WERI-Rb-1 (cell line): ENCODE measurements at places on chromosomes 7 and 10.

GRCh38 chr10:45155784-45156183, 155.1 kb downstream of the ZNF22 start:
- no peak for DNase-seq

DNA sequence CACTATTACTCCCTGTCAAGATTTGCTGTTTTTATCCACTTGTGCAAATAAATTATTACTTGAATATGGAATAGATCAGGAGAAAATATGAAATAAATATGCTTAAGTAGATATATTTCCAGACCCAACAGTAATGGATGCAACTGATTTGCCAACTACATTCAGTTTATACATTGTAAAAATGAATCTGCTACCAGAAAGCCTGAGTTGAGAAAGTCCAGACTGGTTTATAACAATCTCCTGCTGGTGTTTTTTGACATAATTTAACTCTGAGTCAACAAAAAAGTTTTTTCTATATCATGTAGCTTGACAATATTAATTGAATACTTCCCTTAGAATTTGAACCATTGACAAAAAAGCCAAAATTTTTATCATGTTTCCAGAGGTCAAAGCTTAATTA, 265.8 kb upstream of the SEMA3D start:
- DNase-seq: no peak

DNA sequence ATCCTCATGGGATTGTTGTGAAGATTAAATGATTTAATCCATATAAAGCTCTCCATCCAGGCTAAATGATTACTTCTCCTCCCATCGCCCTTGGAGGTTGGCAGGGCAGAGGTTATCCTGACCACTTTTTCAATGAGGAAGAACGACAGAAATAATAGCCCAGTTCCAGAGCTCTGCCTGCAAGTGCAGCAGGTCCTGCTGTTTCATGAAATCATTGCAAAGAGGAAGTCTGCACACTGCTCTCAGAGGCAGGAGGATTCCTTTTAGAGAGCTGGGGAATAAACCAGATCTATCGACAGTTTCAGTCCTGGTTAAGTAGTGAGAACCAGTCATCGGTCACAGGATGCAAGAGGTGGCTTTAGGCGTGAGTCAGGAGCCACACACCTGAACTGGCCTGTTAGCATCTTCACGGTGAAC, 25.0 kb upstream of the CDH23 start:
- DNase-seq: peak; percentile 65

DNA sequence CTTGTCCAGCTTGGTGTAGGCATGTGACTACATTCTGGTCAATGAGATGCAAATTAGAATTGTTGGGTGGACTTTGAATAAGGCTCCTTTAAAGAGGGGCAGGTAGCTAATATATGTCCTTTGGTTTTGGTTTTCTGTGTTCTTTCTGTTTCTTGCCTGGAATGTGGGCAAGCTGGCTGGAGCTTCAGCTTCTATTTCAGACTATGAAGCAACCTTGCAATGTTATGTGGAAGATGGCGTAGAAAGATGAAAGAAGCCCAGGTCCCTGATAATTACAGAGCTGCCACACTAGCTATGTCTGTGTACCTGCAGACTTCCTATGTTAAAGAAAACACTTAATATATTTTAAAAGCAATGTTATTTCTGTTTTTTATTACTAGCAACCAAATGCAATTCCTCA, 46.2 kb downstream of the NEURL1 start:
- no peak for DNase-seq

- no peak for DNase-seq
Measured at GRCh38 chr7:137266764-137267163, 76.8 kb downstream of the PTN start.

GRCh38 chr7:42014625-42015618, 222.1 kb downstream of the GLI3 start:
- DNase-seq: peak; percentile 61

DNA sequence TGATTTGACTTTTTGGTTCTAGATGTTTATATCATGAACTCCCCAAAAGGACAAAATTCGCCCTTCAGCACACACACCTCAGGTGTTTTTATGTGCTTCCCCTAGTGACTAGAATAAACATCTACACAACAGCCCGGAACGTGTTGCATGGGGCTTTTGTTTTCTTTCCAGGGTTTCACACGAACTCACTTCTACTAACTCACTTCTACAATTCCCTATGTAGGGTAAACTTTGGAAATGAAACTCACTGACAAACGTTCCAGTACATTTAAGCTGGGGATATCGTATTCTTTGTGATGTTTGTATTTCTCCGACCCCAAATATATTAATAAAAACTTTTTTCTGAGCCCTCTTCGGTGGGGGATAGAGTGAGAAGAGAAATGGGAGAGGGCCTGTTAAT, 1.4 kb downstream of the TRA2A start:
- no peak for DNase-seq

- DNase-seq: no peak
Measured at GRCh38 chr10:114262496-114262895, 23.4 kb downstream of the VWA2 start.

- peak; percentile 65 for DNase-seq
Measured at GRCh38 chr10:13371897-13372470, 23.9 kb upstream of the SEPHS1 start.

DNA sequence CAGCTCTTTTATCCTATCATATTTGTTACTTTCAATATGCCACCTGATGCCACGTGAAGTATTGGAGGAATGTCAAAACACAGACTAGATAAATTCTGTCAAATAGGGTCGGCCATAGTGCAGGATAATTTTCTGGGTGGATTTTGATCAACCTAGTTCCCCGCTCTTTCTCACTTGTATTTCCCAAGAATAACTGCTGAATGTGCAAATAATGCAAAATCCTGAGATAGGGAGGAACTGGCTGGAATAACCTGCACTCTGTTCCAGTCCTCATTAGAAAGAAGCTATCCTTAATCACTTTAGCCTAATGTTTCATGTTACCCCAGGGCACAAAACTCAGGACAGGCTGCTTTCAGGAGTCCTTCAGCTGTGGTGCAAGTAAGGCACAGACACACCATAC, 33.9 kb downstream of the ZWINT start:
- no peak for DNase-seq

DNA sequence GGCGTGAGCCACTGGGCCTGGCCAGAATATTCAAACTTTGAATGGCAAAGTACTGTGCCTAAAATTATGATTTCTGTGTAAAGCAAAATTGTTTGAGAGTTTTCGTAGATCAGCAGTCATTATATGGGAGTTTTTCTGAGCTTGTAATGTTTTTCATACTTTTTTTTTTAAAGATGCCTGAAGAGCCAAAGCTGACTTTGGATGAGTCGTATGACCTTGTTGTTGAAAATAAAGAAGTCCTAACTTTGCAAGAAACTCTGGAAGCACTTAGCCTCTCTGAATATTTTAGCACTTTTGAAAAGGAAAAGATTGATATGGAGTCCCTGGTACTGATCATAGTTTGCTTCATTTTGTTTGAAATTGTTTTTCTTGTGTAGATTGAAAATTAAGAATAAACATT, 26.7 kb downstream of the SEC23IP start:
- no peak for DNase-seq

DNA sequence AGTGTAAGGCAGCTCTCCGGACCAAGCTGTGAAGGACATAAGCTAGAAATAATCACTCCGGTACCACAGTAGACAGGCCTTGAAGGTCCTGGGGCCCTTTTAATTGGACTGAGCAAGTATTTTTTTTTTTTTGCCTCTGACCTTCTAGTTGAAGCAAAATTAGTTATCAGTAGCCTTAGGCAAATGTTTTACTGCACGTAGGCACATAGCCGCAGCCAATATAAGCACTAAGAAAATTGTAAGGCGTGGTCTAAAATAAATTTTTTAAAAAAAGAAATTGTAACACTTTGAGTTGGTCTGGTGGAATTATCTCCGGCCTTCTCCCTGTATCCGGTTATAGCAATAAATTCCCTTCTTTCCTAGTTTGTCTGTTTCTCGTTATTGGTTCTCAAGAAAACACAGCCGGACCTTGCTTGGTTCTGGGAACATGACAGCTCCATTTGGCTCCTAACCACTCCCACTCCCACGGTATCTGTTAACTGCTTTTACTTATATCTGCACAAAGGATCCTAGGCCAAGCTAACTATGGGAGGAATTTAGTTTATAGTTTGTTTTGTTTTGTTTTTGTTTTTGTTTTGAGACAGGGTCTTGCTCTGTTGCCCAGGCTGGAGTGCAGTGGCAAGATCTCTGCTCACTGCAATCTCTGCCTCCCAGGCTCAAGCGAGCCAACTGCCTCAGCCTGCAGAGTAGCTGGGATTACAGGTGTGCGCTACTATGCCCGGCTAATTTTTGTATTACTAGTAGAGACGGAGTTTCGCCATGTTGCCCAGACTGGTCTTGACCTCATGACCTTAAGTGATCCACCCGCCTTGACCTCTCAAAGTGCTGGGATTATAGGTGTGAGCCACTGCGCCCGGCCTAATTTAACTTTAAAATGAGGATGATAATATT, 124.4 kb upstream of the KIF5B start:
- DNase-seq: no peak

- no peak for DNase-seq
Measured at GRCh38 chr10:58839771-58840170, 327.1 kb downstream of the BICC1 start.

- no peak for DNase-seq
Measured at GRCh38 chr7:37964196-37964595, 43.8 kb downstream of the EPDR1 start.

DNA sequence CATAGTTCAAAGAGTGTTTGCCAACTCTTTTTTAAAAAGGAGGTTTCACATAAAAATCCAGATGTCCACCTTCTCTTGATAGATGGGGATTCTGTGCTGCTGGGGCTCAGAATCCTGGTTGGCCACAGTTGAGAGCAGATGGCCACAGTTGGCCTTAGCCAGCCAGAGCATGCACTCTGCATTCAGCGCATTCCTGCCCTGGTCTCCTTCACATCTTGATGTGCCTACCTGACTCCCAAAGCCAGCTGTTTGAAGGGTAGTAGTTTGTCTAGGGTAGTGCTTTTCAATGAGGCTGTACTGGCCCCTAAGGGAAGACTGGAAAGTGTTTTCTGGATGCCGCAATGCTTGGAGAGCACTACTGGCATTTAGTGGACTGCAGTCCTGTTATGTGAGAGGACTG, 208.1 kb upstream of the HDAC9 start:
- DNase-seq: no peak

- DNase-seq: no peak
Measured at GRCh38 chr7:129784437-129784782, 168.3 kb downstream of the UBE2H start.

- peak; percentile 60 for DNase-seq
Measured at GRCh38 chr7:76294344-76295024, 8.0 kb upstream of the HSPB1 start.

DNA sequence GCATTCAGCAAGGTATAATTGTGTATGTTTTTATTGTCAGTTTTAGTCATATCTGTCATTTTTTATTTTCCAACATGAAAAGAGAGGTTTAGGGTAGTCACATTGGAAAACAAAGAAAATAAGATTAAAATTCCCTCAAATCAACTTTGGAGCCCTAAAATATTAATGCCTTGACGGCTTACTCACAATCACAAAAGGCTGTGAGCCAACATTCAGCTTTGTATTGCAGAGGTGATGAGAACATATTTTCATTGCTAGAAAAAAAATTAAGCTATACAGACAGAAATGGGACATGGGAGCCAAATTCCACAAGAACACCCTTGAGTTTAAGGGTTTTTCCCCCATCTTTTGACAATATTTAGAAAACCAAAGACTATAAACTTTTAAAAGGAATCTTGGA, 30.2 kb downstream of the CALD1 start:
- DNase-seq: no peak

GRCh38 chr7:92769394-92769699, 67.0 kb downstream of the CDK6 start:
- no peak for DNase-seq

DNA sequence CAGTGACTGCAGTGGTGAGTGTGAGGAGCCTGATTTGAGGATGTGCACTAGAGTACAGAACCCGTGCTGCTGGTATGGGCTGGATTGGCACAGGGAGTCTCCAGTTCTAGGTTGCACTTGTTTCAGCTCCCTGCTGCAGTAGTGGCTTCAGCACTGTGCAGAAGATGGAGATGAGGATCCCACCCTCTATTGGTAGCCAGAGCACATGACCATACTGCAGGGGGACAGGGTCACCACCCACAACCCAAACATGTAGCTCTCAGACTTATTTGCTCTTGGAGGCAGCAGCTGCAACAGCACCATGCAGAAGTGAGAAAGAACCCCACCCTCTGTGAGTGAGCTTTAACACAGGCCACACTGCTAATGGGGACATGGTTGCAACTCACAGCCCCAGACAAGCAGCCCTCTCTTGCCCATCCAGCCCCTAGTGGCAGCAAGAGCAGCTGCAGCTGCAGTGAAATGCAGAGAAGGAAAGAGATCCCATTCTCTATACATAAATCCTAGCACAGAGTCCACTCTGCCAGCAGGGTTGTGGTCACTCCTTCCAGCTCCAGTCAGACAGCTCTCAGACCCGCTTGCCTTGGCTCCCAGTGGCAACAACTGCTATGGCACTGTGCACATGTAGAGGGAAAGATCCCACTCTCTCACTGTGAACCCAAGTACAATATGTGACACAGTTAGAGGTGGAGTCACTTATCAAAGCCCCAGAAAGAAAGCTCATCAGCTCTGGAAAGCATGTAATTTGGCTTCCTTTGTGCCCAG, 51.4 kb upstream of the SCIN start:
- DNase-seq: peak; percentile 25

DNA sequence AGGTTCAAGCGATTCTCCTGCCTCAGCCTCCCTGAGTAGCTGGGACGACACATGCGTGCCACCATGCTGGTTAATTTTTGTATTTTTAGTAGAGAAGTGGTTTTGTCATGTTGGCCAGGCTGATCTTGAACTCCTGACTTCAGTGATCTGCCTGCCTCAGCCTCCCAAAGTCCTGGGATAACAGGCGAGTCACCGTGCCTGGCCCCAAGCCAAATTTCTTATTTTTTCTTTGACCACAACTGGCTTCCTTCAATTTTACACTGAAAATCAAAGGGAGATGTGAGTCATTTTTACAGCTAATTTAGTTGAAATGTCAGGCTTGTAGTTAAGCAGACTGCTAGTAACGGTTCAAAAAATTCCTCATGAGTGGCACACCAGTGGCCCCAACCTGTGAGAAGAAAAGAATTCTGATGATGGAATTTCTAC, 7.8 kb downstream of the RNF216 start:
- DNase-seq: no peak

GRCh38 chr7:22173685-22174573, 183.0 kb downstream of the RAPGEF5 start:
- no peak for DNase-seq

GRCh38 chr7:111138193-111138569, 47.3 kb downstream of the LRRN3 start:
- no peak for DNase-seq

GRCh38 chr10:114256822-114257221, 17.8 kb downstream of the VWA2 start:
- no peak for DNase-seq

DNA sequence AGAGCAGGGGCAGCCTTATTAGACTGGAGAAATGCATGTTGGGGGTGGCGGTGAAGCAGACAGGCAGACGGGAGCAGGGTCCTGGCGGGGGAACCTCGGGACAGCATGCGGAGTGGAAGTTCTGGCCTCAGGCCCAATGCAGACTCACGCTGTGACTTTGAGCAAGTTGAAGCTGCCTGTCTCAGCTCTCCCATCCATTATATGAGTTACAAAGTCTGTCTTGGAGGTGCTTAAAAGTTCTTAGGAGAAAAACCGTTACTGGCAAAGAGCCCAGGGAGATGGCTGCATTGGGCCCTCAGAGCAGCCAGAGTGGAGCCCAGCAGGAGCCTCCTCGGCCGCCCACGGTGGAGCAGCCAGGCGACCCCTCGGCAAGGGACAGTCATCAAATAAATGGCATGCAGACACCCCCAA, 509.5 kb downstream of the PLXNA4 start:
- no peak for DNase-seq

GRCh38 chr7:116710764-116711452, 38.9 kb downstream of the MET start:
- no peak for DNase-seq
